ENCODE measurements at places on chromosomes 3 and 15. TPM values are rescaled to one million over a fixed set of nuclear protein-coding genes. Genes with fewer than 3 reads are reported as not detected.

CAPN3 gene
- total RNA-seq = 1.8 TPM

CCDC13 gene
- total RNA-seq = not detected

CPEB1 gene
- 1.0 TPM for total RNA-seq

DLL4 gene
- total RNA-seq = not detected

EEF1AKMT4 gene
- 10.9 TPM for total RNA-seq
